ENCODE measurements at places on chromosomes 2 and 18. TPM values are rescaled to one million over a fixed set of nuclear protein-coding genes. Genes with fewer than 3 reads are reported as not detected.

DNA sequence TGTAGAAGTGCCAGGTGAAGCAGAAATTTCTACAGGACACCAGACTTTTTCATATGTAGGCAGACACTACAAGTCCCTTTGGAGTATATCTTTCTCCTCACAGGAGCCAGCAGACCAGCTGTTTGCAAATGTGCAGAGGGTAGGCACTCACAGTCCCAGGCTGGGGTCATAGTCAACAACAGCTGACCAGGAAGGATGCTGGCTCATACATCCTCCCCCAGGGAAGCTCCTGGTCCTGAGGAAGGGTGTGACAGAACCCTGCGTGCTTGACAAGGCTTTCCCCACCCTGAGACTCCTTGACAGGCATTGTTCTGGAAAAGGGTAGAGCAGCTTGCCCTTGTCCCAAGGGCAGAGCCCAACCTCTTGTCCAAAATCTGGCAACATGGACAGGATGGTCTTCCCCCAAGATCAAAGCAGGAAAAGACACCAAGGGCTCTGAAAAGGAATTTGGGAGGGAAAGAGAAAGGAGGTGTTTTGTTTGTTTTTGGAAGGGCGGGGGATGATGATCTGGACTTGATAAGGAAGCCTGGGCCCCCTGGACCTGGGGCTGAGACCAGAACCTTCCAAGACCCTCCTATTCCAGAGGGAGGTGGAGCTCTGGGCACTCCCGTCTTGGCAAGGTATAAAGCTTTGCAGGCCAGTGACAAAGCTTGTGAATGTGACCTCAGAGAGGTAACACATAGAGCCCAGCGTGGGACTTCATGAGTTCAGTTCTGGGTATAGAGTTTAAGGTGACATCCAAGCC, 87.1 kb downstream of the GFPT1 start:
- no peaks in the 10 kb centered on the region for H3K4me1 ChIP-seq
- DNase-seq: no peak
- no peak overlapping the region for H3K27ac ChIP-seq
- no peaks in the 10 kb centered on the region for H3K36me3 ChIP-seq

The MRPL33 gene
- 48.3 TPM for total RNA-seq

DNA sequence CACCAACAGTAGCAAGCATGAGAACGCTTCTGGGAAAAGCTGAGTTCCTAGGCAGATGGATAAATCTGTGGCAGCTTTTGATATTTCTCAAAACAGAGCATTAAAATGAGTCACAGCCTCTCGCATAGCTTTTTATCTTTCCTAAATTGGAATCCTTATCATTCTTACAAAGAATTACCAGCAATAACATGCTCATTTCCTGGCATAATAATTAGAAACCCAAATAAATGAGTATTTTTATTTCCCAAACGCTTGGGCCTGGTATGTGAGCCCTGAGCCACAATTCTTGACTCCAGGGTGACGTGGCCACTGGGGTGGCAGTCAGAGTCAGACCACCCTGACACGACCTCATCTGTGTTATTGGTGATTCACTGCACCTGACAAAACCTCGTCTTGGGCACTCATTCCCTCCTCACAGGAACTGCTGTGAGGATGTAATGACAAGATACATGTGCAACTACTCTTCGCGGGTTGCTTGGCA, 210.7 kb downstream of the ARL4C start:
- no peak overlapping the region for H3K4me3 ChIP-seq
- H3K27ac ChIP-seq: no peak overlapping the region
- no peak for DNase-seq
- H3K36me3 ChIP-seq: no peaks in the 10 kb centered on the region

The CUL3 gene
- 75.8 TPM for total RNA-seq

DNA sequence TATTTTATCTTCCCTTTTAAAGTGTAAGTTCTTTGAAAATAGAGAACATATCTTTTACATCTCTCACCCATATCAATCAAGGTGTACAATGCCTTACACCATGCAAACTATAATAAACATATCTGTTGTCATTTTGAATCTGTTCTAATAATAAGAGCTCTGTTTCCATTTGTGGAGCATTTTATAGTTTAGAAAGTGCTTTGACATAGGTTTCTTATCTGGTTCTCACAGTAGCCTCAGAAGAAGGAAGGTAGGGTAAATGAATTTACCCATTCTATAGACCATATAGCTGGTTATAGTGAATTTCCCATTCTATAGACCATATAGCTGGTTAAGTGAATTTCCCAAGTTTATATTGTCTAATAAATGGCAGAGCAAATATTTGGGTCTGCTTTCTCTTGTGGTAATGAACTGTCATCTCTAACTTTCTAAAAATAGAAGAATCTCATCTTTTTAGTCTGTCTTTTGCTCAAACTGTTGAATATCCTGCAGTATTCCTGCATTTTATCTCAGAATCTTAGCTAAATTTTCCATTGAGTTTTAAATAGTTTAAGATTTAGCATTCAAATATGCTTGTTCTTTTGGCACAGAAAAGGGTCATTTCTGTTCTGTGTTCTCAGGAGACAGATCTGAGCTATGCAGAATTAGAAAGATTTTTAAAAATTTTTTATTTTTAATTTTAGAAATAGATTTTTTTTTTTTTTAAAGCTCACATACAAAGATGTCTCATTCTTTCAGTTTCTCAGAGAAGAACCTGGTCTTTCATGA, 80.7 kb upstream of the STON1 start:
- no peaks in the 10 kb centered on the region for H3K27me3 ChIP-seq
- H3K27ac ChIP-seq: peak overlapping the region; percentile 60
- DNase-seq: no peak
- peaks cover 5% of the 10 kb centered on the region for H3K36me3 ChIP-seq
- no peak overlapping the region for H3K4me3 ChIP-seq

GRCh38 chr2:237863689-237864443, 4.4 kb downstream of the RAMP1 start:
- no peaks in the 10 kb centered on the region for H3K36me3 ChIP-seq
- H3K27ac ChIP-seq: no peak overlapping the region
- H3K27me3 ChIP-seq: peaks cover 11% of the 10 kb centered on the region
- H3K4me3 ChIP-seq: no peak overlapping the region

DNA sequence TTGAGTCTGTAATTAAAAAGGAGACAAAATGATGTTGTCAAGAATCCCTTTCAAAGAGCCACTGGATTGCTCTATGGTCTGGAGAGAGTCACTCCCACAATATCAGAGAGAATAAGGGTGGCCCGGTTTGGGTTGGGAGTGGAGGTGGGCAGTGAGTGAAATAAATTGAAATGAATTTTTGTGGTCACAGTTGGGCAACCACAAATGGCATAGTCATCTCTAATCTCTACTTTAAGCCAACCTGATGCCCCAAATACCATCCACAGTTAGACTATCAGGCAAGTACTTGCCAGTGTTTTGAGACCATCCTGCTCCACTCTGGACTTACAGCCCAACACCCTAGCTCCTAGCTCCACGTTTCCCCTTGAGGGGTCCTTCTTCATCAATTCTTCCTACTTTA, 559.7 kb downstream of the BCL11A start:
- no peaks in the 10 kb centered on the region for H3K36me3 ChIP-seq
- no peaks in the 10 kb centered on the region for H3K4me1 ChIP-seq
- H3K4me3 ChIP-seq: no peak overlapping the region
- H3K27ac ChIP-seq: no peak overlapping the region

DNA sequence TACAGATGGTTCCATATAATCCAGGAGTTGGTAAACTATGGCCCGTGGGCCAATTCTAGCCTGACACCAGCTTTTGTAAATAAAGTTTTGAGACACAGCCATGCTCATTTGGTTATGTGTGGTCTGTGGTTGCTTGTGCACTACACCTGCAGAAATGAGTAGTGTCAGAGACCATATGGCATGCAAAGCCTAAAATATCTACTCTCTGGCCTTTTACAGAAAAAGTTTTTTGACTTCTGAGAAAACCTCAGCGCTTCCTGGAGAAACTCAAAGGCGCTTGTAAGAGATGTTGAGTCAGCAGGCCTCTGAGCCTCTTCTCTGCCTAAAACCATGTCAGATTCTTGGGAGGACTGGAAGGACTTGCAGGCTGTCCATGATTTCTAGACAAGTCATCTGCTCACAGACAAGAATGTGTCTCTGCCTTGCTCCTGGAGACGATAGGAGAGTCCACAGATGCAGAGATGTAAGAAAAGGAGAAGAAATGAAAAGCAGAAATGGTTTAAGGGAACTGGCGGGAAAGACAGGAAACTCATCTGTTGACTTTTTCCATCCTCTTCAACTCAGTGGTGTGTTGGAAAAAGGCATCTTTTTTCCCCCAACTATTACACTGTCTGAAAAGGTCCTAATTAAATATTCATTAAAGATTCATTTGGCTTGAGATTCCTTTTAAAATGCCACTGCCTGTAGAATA, 5.2 kb downstream of the TTC39C start:
- no peak for DNase-seq
- peak overlapping the region; percentile 1 for H3K4me3 ChIP-seq
- H3K27ac ChIP-seq: peak overlapping the region; percentile 3
- peaks cover 11% of the 10 kb centered on the region for H3K36me3 ChIP-seq

DNA sequence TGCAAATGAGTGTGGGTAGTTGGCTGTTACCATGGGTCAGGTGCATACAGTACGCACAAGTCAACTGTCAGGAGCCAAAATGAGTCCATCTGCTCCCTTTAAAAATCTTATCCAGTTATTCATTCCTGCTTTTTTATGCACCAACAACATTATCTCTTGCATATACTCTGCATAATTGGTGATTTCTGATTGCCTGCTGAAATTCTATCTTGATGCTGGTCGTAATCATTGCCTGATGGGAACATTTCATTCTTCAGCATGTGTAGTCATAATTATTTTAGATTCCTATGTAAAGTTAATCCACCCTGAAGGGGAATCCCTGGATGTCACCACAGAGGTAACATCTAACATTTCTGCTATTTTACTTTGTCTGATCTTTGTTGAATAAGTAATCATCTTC, 102.2 kb upstream of the RND3 start:
- H3K27me3 ChIP-seq: no peaks in the 10 kb centered on the region
- H3K36me3 ChIP-seq: no peaks in the 10 kb centered on the region
- H3K27ac ChIP-seq: no peak overlapping the region
- DNase-seq: no peak

The GLI2 gene
- total RNA-seq: 2.2 TPM

DNA sequence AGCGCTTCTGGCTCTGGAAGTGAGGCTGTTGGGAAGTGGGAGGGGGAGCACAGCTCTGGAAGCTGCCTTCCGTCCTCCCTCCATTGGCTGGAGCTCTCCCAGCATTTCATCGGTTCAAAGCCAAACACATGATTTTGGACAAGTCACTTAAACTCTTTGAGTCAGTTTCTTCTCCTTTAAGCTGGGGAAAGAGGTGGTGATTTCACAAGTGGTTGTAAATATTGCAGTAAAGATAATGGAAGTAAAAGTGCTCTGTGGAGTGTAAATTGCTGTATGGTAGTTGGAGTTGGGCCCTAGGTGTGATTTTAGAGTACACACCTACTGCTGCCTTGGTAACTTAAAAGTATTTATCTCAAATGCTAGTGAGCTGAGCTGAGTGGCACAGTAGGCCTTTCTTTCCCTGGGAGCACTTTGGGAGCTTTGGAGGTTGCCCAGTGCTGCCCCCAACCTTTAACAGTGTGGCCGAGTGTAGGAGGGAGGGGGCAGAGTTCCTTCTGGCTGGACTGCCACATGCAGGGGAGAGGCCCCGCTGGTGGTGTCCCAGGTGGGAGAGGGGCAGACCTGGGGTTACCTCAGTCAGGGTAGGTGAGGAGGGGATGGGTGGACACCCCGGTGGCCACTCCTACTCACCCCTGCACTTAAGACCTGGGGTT, 54.7 kb downstream of the ASAP2 start:
- H3K27ac ChIP-seq: no peak overlapping the region
- no peaks in the 10 kb centered on the region for H3K36me3 ChIP-seq
- DNase-seq: no peak
